ENCODE measurements at places on chromosomes 7 and 10.

- no peak for DNase-seq
These were observed 29.8 kb upstream of the HABP2 start for GRCh38 chr10:113523071-113523470.

- DNase-seq = no peak
These were observed 53.9 kb downstream of the SEMA3D start for GRCh38 chr7:85133006-85133405.

- DNase-seq = no peak
These were observed 54.6 kb downstream of the CSGALNACT2 start for GRCh38 chr10:43192884-43193283.

DNA sequence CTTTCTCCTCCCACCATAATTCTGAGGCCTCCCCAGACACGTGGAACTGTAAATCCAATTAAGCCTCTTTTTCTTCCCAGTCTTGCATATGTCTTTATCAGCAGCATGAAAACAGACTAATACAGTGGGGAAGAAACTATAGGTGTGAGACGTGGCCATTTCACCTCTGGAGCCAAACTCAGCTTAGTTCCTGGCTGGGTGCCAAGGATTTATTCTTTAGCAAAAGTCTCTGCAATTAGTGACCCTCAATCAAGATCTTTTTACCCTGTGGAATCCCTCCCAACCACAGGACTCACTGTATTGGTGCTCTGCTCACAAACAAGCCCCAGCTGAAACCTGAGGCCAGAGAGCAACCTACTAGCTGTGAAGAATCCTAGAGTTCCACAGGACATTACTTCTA, 28.1 kb upstream of the SFTPD start:
- no peak for DNase-seq

GRCh38 chr7:16558761-16559302, 32.2 kb downstream of the LRRC72 start:
- DNase-seq = no peak

GRCh38 chr7:103691291-103691690, 245.3 kb upstream of the SLC26A5 start:
- no peak for DNase-seq

- no peak for DNase-seq
These were observed 9.4 kb downstream of the SLC35B4 start for GRCh38 chr7:134307320-134307719.

GRCh38 chr7:101399759-101400158, 37.1 kb downstream of the COL26A1 start:
- DNase-seq = no peak

- no peak for DNase-seq
These were observed 41.7 kb downstream of the RASGEF1A start for GRCh38 chr10:43225004-43225786.

DNA sequence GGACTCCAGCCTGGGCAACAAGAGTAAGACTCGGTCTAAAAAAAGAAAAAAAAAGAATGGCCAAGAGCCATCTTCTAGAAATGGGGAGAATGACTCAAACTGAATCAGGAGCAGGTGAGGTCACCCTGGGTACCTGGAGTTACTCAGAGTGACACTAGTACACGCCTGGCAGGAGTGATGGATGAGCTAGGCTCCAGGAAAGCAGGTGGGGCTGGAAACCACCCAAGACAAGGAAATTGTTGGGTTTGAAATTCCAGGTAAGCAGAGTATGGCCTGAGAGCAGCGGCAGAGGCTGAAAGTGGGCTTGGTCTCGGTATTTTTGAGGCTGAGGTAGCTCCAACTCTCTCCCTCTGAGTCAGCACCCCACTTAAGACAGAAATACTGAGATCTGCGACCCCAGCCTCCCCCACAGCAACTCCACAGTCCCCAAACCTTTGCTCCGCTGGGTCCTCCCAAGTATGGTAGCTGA, 18.5 kb downstream of the DDIT4 start:
- DNase-seq = peak; percentile 60

DNA sequence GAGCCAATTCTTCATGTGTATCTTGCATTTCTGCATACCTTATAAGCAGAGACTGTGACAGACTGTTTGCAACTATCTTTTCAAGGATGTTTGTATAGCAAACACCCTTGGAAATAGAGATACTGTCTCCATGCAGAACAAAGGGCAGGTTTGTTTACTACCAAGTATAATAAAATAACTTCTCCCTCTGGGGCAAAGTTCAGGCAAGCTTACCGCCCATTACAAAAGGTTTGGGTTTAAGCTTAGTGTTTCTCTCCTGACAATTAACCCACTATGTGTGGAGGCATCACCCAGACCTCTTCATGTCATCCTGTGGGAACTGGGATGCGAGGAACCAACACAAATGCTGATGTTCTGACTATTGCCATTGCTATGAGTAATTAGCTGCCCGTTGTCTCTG, 479.1 kb upstream of the ZMIZ1 start:
- DNase-seq = no peak

- no peak for DNase-seq
These were observed 137.1 kb downstream of the ZNF365 start for GRCh38 chr10:62511238-62511637.

- DNase-seq = no peak
These were observed 48.2 kb downstream of the PRLHR start for GRCh38 chr10:118547282-118547681.

DNA sequence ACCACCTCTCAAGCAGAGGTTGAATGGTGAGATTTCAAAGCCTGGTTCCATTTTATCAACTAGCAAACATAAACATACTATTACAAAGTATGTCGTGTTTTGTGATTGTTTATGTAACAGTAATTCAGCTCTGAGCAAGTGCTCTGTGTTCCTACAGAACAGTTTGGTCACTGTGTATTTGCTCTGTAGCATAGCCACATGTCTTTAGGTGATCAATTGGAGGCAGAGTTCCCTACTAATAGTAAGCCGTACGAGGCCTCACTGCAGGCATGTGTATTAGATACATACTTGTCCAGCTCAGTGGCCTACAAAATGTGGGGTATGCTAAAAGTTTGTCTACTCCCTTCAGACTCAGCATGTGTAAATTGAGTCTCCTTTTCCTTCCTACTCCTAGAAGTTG, 53.0 kb downstream of the C1GALT1 start:
- DNase-seq = no peak

DNA sequence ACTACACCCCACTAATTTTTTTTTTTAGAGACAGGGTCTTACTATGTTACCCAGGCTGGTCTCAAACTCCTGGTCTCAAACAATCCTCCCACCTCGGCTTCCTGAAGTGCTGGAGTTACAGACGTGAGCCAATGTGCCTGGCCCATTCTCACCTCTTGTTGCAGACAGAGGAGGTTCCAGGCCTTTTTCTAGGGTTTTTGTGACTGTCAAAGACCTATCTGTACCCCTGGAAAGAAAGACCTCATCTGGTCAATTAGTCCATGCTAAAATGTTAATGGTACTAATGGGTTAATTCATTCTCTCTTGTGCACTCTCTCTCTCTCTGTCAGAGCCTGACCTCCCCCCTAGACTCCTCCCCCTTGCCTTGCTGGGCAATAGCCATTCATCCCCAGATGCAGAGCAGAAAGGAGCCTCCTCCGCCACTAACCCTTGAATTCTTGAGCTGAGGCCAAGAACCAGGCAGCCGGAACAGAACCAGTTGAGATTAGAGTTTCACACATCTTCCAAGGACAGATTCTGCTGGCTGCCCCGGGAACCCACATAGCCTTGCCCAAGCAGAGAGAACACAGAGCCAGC, 209.7 kb downstream of the SKIDA1 start:
- no peak for DNase-seq

GRCh38 chr10:33746836-33747268, 412.4 kb upstream of the NRP1 start:
- no peak for DNase-seq

- no peak for DNase-seq
These were observed 10.1 kb downstream of the RUFY2 start for GRCh38 chr10:68397005-68397404.

DNA sequence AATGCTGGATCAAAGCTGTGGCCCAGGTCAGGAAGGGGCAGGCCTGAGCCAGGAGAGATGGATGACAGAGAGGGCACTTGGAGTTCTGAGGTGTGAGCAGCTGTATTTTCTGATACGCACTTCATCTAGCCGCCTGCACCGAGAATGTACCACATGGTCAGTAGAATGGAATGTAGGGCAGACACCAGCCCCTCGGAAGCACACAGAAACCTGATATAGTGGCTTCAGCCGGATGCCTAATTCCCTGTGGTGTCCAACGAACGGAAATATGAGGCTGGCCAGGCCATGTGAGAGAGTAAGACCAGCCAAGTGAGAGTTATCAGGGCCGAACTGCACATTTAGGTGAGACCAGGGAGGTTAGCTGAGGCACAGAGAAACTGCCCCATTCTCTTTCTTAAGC, 46.7 kb upstream of the PLCE1 start:
- DNase-seq = no peak

DNA sequence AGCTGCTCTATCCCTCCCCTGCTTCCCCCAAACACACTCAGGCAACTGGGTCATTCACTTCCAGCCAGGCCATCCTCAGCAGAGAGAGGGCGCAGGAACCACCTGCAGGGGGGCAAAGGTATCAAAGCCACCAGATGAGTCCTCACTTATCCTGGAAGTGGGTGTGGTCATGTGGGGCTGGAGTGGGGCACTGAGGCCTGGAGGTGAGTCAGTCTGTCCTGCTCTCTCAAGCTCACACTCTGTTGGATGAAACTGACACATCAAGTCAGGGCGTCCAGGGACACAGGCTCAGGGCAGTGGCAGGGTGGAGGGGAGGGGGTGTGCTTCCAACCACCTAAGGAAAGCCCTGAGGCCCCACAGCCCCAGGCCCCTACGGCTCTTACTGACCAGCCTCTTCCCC, 8.0 kb upstream of the ELFN1 start:
- DNase-seq = peak; percentile 4

- DNase-seq = no peak
These were observed 647.4 kb downstream of the XPNPEP1 start for GRCh38 chr10:109275960-109276359.

DNA sequence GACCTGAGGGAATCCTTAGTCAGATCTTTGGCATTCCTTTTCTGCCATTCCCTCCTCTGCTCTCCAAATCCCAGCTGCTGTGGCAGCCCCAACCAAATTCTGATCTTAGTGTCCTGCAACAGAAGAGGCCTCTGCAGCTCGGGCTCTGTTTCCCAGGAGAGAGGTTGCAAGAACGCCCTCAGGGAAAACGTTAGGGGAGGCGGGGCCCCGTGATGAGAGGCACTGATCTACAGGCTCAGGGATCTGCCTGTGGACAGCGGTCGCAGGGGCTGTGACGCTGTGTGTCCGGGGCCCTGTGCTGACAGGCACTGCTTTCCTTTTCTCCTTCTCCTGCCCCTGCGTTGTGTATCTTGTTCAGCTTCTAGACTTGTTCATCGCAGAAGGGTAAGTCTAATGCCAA, 57.3 kb upstream of the DPYSL4 start:
- DNase-seq = peak; percentile 1

- no peak for DNase-seq
These were observed 22.2 kb downstream of the SUGCT start for GRCh38 chr7:40156988-40157387.

- no peak for DNase-seq
These were observed 66.1 kb upstream of the KAT6B start for GRCh38 chr10:74760086-74760979.

- no peak for DNase-seq
These were observed 16.1 kb upstream of the CREB3L2 start for GRCh38 chr7:138017992-138018391.

DNA sequence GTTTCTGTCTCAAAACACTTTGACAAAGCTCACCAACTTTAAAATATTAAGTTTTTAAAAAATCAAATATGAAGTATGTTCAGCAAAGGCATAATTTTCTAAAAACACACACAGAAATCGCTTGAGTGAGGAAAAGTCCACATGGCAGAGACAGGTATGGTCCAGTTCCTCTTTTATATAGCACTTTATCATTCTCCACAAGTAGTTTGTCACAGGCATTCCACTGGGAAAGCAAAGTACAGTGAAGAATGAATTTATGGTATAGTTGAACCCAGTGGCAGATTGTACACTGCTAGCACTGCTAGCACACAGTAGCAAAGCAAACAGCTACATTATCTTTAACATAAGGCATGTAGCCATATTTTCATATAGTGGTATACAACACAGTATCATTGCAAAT, 102.3 kb downstream of the HECTD2 start:
- DNase-seq = no peak

- DNase-seq = no peak
These were observed 63.8 kb downstream of the ZNF438 start for GRCh38 chr10:30967650-30968410.

GRCh38 chr7:111835066-111835465, 272.8 kb upstream of the IMMP2L start:
- no peak for DNase-seq

GRCh38 chr10:130914367-130914766, 397.2 kb downstream of the TCERG1L start:
- no peak for DNase-seq

DNA sequence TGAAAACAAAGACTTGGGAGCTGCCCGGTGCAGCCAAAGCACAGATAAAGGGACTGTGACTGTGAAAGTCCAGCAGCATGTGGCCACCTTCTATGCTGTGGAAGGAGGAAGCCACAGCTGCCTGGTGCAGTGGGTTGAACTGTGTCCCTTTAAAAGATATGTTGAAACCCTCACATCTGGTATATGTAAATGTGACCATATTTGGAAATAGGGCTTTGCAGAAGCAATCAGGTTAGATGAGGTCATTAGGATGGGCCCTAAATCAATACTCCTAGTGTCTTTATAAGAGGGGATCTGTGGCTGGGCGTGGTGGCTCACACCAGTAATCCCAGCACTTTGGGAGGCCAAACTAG, 136.9 kb downstream of the GLI3 start:
- no peak for DNase-seq

DNA sequence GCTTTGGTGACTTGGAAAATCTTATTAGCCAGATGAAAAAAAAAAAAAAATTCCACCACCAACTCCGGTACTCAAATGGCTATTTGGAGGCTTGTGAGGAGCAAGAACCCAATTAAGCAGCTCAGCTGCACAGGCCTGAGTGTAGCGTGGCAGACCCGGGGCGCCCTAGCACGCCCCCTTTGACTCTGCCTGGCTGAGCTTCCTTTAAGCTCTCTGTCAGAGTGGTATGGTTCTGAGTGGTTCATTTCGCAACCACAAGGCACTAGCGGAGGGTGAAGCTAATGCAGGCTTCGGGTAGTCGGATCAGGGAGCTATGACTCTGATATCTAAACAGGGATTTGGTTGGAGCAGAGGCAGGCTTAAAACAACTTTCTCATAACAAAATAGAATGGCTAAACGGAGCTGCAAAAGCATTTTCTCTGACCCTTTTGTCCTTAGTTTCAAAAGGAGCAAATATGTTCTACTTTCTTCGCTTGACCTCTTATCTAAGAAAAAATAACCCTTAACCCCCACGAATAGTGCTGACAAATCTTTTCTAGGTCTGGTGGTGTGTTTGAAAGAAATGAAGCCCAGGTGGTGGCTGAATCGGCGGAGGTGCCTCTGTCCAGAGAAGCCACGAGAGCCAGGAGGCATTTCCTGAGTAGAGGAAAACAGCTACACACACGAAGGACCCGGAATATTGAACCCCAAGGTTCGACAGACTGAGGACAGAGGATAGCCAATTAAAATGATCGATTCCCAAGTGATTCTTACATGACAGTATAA, 285.4 kb upstream of the GLI3 start:
- DNase-seq = no peak

All from activated naive CD4-positive, alpha-beta T cell treated with anti-CD3 and anti-CD28 coated beads, Interleukin-2, amount 50 U/mL, for 16 hours (primary cell).